ENCODE measurements at places on chromosomes 16 and 17.

- no peak for DNase-seq
Observed at GRCh38 chr16:683396-684070, 601 bp downstream of the JMJD8 start.

DNA sequence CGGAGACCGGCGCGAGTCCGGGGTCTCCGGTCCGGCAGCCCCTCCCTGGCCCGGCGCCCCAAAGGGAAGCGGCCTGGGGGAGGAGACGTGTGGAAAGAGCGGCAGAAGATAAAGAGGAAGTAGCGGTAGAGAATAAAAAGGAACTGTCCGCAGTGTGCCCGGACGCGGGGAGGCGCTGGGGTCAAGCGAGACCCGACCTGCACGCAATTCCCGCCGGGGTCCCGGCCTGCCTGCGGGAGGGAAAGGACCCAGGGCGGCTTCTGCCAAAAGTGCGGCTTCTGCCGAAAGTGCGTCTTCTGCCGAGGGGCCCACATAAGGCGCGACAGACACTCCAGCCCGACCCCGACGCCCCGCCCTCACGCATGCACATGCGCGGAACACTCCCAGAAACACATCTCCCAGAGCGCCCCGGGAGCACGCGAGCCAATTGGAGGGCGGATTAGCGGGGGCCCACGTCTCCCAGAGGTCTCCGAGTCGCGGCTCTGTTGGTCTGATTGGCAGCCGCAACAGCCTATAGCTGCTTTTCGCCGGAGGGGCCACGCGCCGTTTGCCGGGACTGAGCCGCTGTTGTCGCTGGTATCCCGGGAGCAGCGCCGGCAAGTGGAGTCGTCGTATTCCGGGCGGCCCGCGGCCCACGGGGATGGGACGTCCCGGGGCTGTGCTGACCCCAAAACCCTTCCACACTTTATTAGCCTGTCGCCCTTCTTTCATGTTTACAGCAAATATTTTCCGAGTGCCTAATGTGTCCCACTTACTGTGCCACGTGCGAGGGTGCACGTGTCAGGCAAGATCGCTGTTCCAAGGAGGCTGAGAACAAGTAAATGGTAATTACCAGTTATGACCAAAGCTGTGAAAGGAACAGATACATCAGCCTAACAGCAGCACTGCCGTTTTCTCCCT is 8.0 kb upstream of the MEFV start:
- DNase-seq = peak; percentile 98

DNA sequence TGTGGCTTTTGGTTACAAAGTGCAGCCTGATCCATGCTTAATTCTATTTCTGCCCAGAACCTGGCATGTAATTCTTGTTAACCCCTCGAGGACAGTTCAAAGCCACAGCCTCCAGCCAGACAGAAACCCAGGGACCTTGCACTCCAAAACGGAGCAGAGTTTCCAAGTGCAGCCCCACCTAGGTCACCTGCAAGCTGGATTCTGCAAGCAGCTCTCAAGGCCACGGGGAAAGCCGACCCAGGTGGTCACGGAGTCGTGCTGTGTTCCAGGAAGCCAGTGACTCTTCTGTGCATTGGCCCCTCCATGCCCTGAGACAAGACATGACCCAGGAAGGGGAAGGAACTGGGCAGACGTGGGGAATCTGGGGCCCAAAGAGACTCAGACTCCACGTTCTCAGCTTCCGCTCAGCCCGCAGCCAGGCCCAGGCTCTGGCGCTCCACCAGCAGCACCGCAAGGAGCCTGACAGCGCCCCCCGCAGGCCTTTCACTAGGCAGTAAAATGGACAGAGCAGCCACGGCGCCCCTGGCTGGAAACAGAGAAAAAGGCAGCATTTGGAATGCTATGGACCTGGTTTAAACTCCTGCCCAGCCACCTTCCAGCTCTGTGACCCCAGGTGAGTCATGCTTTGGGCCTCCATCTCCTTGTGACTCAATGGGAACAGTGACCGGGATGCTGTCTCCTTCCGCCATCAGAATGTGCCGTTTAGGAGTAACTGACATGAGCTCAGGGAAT is 27.3 kb upstream of the GSG1L start:
- no peak for DNase-seq

- DNase-seq = no peak
Observed at GRCh38 chr17:17394494-17394893, 82.3 kb upstream of the MED9 start.

- DNase-seq = no peak
Observed at GRCh38 chr17:12509801-12510200, 155.9 kb upstream of the MYOCD start.

DNA sequence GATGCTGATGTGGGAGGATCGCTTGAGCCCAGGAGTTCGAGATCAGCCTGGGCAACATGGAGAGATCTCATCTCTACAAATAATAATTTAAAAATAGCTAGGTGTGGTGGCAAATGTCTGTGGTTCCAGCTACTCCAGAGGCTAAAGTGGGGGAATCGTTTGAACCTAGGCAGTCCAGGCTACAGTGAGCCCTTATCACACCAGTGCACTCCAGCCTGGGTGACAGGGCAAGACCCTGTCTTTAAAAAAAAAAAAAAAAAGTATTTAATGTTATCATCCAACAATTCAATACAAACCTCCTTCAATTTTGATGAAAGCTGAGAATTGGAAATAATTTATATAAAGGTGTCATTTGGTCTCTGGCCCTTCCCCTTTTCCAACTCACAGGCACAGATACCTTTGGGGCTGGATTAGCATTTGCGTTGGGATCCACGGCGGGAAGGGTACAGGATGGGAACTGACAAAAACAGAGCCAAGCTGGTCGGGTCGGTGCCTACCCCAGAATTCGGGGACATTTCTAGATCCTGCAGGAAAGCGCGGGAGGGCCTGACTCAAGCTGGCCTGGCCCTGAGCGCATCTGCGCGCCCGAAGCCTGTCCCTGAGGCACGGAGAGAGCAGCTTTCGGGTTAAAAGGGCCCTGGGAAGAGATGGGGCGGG is 860 bp upstream of the DCAF7 start:
- DNase-seq = no peak

DNA sequence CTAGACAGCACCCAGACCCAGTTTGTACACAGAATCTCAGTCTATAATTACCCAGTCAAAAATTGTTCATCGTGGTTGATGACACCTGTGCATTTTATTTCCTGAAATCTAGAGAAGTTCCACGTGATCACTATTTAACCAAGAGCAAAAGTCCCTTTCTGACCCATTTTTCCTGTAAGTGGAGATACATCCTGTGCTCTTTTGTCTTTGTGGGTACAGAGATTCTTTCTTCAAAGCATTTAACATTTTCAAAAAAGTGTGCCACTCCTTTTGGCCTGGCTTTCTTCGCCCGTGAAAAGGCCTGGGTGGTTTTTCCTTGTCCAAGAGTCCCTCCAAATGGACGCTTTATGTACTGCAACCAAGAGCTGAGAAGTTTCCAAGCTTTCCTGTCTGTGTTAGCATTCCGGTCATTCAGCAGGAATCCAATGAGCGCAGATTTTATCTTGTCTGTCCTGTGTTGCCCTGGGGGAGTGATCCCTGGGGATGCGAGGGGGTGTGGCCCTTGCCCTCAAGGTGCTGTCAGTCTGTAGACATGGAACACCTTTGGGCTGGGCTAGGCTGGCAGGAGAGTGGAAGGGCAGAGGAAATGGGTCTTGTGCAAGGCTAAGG is 161.1 kb upstream of the CACNG5 start:
- DNase-seq = peak; percentile 23

DNA sequence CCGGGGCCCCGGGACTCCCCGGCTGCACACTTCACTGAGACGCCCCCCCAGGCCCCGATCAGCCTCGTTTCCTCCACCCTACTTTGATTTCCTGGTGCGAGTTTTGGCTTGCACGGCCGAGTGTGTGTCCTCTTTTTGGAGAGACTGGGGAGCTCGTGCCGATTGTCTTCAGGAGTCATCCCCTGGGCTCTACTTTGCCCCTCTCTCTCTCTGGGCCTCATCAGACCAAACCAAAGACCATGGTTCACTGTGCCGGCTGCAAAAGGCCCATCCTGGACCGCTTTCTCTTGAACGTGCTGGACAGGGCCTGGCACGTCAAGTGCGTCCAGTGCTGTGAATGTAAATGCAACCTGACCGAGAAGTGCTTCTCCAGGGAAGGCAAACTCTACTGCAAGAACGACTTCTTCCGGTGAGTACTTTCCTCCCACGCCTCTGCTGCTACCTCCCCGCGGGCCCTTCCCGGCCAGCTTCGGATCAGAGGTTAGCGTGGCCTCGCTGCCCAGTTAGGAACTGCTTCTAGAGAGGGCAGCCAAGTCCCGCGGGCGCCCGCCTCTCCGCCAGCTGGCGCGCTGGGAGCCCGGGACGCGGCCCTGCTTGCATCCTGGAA is 787 bp downstream of the LHX1 start:
- DNase-seq = no peak

- no peak for DNase-seq
Observed at GRCh38 chr16:6674071-6674470, 658.6 kb upstream of the RBFOX1 start.

DNA sequence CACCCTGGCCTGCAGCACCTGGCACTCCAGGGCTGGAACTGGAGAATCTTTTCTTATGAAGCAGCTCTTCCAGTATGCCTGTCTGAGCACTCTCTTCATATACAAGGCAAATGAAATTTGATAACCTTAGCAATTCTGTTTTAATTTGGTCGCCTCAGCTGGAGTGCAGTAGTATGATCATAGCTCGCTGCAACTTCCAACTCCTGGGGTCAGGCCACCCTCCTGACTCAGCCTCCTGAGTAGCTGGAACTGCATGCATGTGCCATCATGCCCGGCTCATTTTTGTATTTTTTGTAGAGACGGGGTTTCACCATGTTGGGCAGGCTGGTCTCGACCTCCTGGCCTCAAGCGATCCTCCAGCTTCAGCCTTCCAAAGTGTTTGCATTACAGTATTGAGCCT is 140.8 kb upstream of the CHMP6 start:
- no peak for DNase-seq

- DNase-seq = no peak
Observed at GRCh38 chr17:65395924-65396323, 165.5 kb downstream of the AXIN2 start.

- no peak for DNase-seq
Observed at GRCh38 chr17:5533486-5534315, 47.3 kb downstream of the MIS12 start.

- no peak for DNase-seq
Observed at GRCh38 chr17:41769985-41770384, 16.5 kb downstream of the JUP start.

GRCh38 chr17:49556223-49556943 is 19.3 kb upstream of the NXPH3 start:
- peak; percentile 54 for DNase-seq

DNA sequence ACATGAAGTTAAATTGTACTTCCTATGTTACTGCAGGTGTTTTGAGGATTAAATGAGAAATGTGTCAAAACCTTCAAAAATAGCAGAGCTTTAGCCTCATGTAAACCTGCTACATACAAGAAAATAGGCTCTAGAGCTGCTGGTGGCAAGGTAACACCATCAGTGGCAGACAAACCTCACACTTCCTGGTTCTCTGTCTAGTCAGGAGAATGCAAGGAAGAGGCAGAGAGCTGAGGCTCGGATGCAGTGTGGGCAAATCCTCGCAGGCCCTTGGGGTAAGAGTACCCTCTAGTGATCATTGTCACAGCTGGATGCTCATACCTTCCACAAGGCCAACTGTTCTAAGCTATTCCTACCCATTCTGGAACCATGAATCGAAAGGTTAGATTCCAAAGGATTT is 14.2 kb downstream of the CIAPIN1 start:
- DNase-seq = no peak

- peak; percentile 97 for DNase-seq
Observed at GRCh38 chr17:74241431-74241830, 28.1 kb downstream of the TTYH2 start.

DNA sequence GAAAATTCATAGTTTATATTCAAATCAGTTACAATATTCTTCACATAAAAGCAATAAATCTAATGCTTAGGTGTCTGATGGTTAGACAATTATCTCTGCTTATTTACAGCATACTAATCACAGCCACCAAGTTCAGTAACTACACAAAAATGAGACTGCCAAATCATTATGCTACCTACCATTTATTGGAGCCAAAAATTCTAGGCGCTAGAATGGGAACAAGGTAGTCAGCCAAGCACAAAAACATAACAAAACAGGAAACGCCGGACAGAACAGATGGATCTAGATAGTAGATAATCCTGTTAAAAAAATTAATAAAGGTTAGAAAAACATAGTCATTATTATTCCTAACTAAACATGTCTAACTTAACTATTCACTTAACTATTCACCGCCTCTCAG is 3.6 kb downstream of the ARL6IP1 start:
- no peak for DNase-seq

GRCh38 chr16:55242667-55243066 is 81.3 kb upstream of the IRX6 start:
- no peak for DNase-seq

GRCh38 chr17:34235389-34236028 is 19.6 kb upstream of the CCL2 start:
- DNase-seq = peak; percentile 73

DNA sequence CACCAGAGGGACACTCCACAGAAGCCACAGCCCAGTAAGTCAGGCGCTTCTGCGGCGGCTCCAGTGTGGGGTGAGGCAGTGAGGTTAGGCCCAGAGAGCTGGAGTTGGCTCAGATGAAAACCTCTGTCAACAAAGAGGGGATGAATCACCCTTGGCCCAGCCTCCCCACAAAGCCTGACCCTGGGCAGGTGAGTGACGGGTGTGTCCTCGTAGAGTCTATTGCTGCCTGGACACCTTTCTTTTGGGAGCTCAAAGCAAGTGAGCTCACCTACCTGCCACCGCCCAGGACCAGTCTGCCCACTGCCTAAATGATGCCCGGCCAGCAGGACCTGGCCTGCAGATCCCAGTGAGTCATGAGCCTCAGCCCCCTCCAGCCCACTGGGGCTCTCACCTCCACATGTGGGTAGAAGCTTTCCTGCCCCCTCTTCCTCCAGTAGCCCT is 24.9 kb upstream of the DBNDD1 start:
- DNase-seq = no peak

DNA sequence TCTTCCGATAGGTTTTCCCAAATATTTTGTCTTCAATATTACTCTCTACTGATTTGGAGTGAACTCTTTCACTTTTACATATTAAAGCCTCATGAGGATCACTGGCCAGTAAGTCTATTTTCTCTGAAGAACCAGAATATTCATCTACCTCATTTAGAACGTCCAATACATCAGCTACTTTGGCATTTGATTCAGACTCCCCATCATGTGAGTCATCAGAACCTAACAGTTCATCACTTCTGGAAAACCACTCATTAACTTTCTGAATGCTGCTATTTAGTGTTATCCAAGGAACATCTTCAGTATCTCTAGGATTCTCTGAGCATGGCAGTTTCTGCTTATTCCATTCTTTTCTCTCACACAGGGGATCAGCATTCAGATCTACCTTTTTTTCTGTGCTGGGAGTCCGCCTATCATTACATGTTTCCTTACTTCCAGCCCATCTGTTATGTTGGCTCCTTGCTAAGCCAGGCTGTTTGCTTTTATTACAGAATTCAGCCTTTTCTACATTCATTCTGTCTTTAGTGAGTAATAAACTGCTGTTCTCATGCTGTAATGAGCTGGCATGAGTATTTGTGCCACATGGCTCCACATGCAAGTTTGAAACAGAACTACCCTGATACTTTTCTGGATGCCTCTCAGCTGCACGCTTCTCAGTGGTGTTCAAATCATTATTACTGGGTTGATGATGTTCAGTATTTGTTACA is 30.9 kb downstream of the BRCA1 start:
- no peak for DNase-seq

- DNase-seq = no peak
Observed at GRCh38 chr16:9791556-9791955, 390.7 kb downstream of the GRIN2A start.
